Liver (tissue), 10 donors: ENCODE measurements at places on chromosomes 7 and 10. TPM values are rescaled to one million over a fixed set of nuclear protein-coding genes. Genes with fewer than 3 reads are reported as not detected.

The CDNF gene
- total RNA-seq = 1.5 TPM

The FAM241B gene
- total RNA-seq = 0.89 TPM

The FAM171A1 gene
- total RNA-seq = 8.8 TPM

The PRSS37 gene
- not detected for total RNA-seq

The SND1 gene
- 73.9 TPM for total RNA-seq

The SLC39A12 gene
- 0.08 TPM for total RNA-seq

The GARS1 gene
- 73.1 TPM for total RNA-seq

The ZNF511 gene
- total RNA-seq = 13.7 TPM

The TBC1D12 gene
- 5.6 TPM for total RNA-seq

The SYT15B gene
- 0.14 TPM for total RNA-seq

The OR2A2 gene
- not detected for total RNA-seq

The WNT8B gene
- total RNA-seq = not detected

The ZNF488 gene
- total RNA-seq = 0.09 TPM

The PDE1C gene
- 0.92 TPM for total RNA-seq

The ITPRID1 gene
- total RNA-seq = not detected
